Stimulated activated CD4-positive, alpha-beta T cell treated with anti-CD3 and anti-CD28 coated beads, Interleukin-12 subunit alpha, Interleukin-12 subunit beta, amount 100 ng/mL, for 48 hours (primary cell): ENCODE measurements at places on chromosomes 7 and 10.

DNA sequence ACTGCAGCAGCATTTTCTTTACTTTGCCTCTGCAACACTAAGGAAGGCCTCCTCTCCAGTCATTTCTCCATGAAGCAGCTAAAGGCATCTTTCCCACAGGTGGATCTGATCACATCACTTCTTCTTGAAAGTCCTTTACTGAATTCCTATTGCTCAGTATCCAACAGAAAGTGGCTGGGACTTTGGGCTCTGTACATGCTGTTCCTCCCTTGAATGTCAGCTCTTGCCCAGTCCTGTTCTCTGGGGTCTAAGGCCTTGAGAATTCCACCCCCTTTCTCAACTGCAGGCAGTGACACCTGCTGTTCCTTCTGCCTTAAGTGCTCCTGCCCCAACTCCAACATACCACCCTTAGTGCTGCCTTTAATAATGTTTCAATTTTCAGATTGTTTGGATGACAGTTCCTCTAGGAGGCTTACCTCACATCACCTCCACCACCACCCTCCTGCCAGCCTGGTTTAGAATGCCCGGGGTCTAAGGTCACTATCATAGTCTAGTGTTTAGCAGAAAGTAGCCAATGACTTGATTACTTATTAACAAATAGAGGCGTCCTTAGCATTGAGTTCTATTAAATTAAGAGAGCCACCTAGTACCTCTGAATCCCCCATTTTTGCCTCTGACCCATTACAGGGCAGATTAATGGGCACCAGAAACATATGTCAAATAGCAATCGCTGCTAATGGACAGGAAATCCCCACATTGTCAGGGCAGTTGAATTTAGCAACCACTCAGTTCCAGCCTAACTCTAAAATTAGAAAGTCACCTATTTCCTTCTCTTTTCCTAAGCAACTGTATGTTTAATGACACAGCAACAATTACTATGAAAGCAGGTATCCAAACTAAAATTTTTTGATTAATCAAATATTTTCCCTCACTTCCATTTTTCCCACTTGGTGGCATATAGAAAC lies 11.4 kb downstream of the INHBA start:
- DNase-seq = no peak

GRCh38 chr10:35934642-35934995 lies 292.5 kb upstream of the FZD8 start:
- DNase-seq = no peak

GRCh38 chr10:59499460-59499859 lies 137.1 kb upstream of the FAM13C start:
- no peak for DNase-seq

- no peak for DNase-seq
Observed at GRCh38 chr7:78151229-78151628, 352.7 kb downstream of the PHTF2 start.

- no peak for DNase-seq
Observed at GRCh38 chr7:132560825-132561529, 15.3 kb downstream of the PLXNA4 start.

- DNase-seq = no peak
Observed at GRCh38 chr7:35463176-35463700, 209.3 kb upstream of the TBX20 start.
